Mammary microvascular endothelial cell (primary cell): ENCODE measurements at places on chromosomes 16 and 17. TPM values are rescaled to one million over a fixed set of nuclear protein-coding genes. Genes with fewer than 3 reads are reported as not detected.

Gene KRTAP16-1
- not detected in 2 replicates for total RNA-seq

Gene TEX14
- total RNA-seq, result 0.27 TPM in 1 of 2 replicates, not detected in the other

Gene LGALS3BP
- 80.6 TPM in 2 replicates for total RNA-seq

Gene ZG16
- not detected in 2 replicates for total RNA-seq

Gene CIITA
- total RNA-seq, result 0.05 and 0.07 TPM in 2 replicates

Gene B4GALNT2
- total RNA-seq, result not detected in 2 replicates

Gene HASPIN
- 9.4 and 10.9 TPM in 2 replicates for total RNA-seq

Gene TUBB3
- 202 and 210 TPM in 2 replicates for total RNA-seq

Gene CCDC47
- total RNA-seq, result 33.8 and 35.8 TPM in 2 replicates

Gene PDILT
- total RNA-seq, result not detected in 2 replicates

Gene RAB37
- total RNA-seq, result 0.40 and 0.44 TPM in 2 replicates

Gene MT1F
- total RNA-seq, result 2.0 and 2.9 TPM in 2 replicates
